ENCODE measurements at places on chromosomes 5 and 9.

DNA sequence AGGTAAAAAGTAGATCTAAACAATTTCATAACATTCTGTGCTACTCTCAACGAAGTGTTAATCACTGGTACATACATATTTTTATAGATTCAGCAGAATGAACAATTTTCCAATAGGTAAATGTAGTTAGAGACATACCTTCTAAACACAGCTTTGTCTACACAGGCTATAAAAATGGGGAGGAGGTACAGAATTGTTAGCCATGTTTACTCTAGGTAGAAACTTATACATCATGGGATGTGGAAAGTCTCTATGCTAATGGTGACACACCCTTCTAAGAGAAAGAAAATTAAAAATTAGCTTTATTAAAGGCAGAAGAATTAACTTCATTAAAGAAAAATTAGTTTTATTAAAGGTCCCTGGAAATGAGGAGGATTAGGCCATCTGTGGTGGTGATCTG lies 11.8 kb downstream of the C5orf63 start:
- H3K27me3 ChIP-seq = no peaks in the 10 kb centered on the region
- H3K4me1 ChIP-seq = no peaks in the 10 kb centered on the region
- H3K36me3 ChIP-seq = no peaks in the 10 kb centered on the region
- H3K27ac ChIP-seq = no peak overlapping the region
- no peak for DNase-seq
- no peak overlapping the region for H3K4me3 ChIP-seq

- H3K27ac ChIP-seq = no peak overlapping the region
- no peaks in the 10 kb centered on the region for H3K4me1 ChIP-seq
- no peak for DNase-seq
- H3K4me3 ChIP-seq = no peak overlapping the region
Measured at GRCh38 chr5:156534085-156534484, 207.1 kb downstream of the SGCD start.

GRCh38 chr5:73799401-73799972 lies 173.5 kb downstream of the ARHGEF28 start:
- H3K36me3 ChIP-seq = no peaks in the 10 kb centered on the region
- no peak for DNase-seq
- no peak overlapping the region for H3K27ac ChIP-seq
- peaks cover 21% of the 10 kb centered on the region for H3K4me1 ChIP-seq
- no peaks in the 10 kb centered on the region for H3K27me3 ChIP-seq

- DNase-seq = no peak
- no peaks in the 10 kb centered on the region for H3K36me3 ChIP-seq
- no peaks in the 10 kb centered on the region for H3K4me1 ChIP-seq
Measured at GRCh38 chr5:171673328-171673727, 112.3 kb upstream of the SMIM23 start.

DNA sequence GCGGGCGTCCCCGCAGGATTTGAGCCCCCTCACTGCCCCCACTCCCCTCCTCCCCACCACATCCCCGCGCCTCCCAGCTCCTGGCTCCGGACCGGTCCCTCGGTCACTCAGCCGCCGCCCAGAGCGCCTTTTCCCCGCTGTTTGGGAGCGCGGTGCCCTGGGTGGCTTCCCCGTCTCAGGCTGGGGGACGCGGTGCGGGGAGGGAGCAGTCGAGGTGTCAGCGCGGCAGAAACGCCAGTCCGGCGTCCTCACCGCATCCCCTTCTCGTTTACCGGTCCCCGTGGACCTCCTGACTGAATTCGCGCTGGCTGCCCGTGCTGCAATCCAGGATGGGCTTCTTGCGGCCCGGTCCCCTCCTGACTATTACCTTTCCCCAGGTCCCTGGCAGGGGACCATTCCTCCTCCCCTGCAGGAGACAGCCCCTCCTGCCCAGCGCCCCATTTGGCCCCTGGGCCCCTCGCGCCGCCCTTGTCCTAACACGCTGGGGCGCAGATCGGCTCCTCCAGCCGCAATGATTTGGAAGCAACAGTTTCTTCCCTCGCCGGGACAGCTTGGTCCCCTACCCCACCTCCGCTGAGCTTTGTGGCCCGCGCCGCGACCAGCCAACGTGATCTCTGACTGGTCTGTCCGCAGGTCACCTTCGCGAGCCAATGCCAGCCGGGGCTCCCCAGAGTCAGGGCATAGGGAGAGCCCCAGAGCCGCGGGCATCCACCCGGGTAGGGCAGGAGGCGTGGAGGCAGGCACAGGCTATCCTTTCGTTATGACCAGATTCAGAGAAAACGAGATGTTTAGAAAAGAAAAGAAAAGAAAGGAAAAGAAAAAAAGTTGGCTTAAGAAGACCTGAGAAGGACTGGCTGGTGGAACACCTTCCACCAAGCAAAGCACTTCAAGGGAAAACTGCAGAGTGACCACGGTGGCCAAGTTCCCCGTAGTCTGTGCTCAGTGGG lies 1.2 kb downstream of the ANKRD33B start:
- no peaks in the 10 kb centered on the region for H3K36me3 ChIP-seq
- peak; percentile 72 for DNase-seq
- H3K27ac ChIP-seq = peak overlapping the region; percentile 90
- peak overlapping the region; percentile 75 for H3K4me3 ChIP-seq

- H3K36me3 ChIP-seq = no peaks in the 10 kb centered on the region
- DNase-seq = no peak
- no peak overlapping the region for H3K27ac ChIP-seq
- peaks cover 33% of the 10 kb centered on the region for H3K4me1 ChIP-seq
- H3K27me3 ChIP-seq = no peaks in the 10 kb centered on the region
Measured at GRCh38 chr9:72440992-72441847, 76.2 kb upstream of the ZFAND5 start.

DNA sequence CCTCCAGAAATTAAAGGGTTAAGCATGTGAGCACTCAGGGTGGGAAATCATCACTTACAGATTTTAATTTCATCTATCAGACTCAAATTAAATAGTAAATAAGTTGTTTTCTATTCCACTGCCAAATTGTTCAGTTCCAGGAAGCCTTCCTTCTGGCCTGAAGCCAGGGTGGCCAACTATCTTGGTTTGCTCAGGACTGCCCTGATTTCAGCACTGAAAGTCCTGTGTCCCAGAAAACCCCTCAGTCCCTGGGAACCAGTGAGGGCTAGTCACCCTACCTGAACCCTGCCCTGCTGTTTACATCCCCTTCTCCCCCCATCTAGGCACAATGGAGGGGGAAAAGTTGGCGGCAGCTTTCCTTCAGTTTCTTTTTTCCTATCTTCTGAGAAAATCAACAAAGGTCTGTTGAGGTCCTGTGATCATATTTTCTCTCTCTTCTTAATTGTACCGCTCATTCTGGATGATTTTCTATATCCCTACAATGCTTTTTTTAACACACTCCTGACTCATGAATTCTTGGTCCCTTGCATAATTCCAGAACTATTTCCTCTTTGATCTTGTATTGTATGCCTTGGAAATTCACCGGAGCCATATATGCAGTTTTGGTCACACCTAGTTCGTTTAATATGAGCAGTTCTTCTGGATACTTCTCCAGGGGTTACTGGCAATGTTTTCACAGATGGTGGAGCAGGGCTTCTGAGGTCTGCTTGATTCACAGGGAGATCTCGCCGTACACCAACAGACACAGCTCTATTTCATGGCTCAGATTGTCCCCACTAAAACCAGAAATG lies 103.8 kb downstream of the MAP1B start:
- H3K36me3 ChIP-seq = no peaks in the 10 kb centered on the region
- H3K4me3 ChIP-seq = no peak overlapping the region
- peaks cover 22% of the 10 kb centered on the region for H3K4me1 ChIP-seq
- H3K27ac ChIP-seq = peak overlapping the region; percentile 80
- no peak for DNase-seq

DNA sequence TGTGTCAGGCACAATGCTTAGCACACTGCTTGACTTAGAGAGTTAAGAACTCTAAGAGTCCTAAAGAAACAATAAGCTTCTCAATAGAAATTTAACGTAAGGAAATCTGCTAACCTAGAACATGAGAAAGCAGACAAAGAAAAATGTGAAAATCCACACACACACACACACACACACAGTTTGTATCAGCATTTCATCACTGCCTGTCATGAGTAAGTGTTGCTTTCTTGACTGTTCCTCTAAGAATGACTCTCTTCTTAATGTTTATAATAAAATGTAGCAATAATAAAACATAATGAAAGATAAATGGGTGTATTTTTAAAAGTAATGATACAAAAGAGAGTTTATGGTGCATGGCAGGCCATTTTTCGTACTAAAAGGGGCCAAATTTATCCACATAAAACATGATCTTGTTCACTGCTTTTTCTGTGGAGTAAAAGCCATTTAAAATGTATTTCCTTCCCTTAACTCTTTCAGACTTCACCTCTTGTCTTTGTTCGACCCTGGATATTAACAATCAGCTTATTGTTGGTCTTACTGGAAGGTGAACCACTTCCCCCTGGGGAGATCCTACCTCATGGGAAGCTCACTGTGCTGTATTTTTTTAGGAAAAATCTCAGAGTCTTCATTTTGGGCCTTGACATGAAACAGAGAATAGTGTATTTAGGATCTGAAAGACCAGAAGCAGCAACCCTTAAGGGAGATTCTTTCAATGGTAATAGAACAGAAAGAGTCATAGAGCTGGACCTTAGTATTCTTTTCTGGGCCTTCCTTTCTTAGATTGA lies 107.3 kb upstream of the ANKRD55 start:
- H3K4me1 ChIP-seq = no peaks in the 10 kb centered on the region
- H3K27ac ChIP-seq = no peak overlapping the region
- DNase-seq = no peak
- H3K27me3 ChIP-seq = no peaks in the 10 kb centered on the region

- no peak overlapping the region for H3K4me3 ChIP-seq
- H3K4me1 ChIP-seq = peaks cover 17% of the 10 kb centered on the region
- DNase-seq = no peak
Measured at GRCh38 chr9:124218987-124219461, 38.7 kb upstream of the NEK6 start.

GRCh38 chr5:135328128-135328687 lies 70.8 kb downstream of the MACROH2A1 start:
- peaks cover 32% of the 10 kb centered on the region for H3K4me1 ChIP-seq
- no peaks in the 10 kb centered on the region for H3K27me3 ChIP-seq
- DNase-seq = no peak
- H3K36me3 ChIP-seq = no peaks in the 10 kb centered on the region
- no peak overlapping the region for H3K27ac ChIP-seq

DNA sequence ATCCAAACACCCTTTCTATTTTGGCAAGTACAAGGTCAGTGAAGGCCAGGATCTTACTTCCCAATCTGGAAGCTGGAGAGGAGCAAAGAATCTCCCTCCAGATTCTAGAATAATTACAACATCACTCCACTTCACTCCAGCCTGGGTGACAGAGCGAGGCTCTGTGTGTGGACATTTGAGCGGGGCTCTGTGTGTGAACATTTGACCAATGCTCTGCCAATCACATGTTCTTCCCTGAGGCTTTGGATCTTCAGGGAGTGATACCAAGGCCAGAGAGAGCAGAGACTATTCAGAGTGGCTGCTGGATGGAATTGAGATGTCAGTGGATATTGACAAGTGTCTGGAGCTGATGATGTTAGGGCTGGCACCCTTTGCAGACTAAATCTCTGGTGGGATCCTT lies 24.7 kb upstream of the ANKRD34B start:
- H3K36me3 ChIP-seq = no peaks in the 10 kb centered on the region
- H3K27ac ChIP-seq = no peak overlapping the region
- no peaks in the 10 kb centered on the region for H3K27me3 ChIP-seq

DNA sequence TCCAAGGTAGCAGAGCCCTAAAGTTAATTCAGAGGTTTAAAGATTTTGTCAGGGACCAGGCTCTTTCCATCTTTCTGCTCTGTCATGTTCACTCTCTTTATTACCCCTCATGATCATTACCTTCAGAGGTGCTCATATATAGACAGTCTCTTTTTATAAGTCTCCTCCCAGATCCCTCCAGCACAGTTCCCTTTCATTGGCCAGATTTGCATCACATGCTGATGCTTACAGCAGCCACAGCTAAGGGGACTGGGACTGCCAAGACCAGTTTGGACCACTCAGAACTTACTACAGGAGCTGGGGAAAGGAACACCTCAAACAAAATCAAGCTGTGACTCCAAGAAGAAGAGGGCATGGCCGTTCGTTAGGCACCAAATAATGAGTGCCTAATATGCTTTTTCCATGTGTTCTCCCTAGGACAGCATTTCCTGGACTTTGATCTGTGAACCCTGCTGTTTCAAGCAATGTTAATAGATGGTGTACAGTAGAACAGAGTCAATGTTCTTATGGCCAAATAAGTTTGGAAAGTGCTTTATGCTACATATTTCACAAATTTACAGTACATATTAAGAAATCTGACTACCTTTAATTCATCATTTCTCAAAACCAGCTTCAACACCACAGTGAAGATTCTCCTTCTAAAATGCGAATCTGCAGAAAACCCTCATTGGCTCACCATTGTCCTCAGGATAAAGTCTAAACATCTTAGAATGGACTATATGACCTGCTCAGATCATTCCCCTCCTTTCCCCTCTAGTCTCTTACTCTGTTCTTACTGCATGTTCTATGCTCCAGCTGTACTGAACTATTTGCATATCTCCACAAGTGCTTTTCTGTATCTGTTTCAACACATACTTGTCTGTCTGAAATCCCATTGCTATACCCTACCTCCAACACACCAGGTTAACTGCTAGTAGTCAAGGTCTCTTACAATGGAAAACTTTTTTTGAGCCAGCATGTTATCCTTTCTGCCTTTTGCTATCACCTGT lies 3.4 kb downstream of the C5orf58 start:
- DNase-seq = no peak
- no peaks in the 10 kb centered on the region for H3K4me1 ChIP-seq
- no peak overlapping the region for H3K4me3 ChIP-seq
- H3K36me3 ChIP-seq = no peaks in the 10 kb centered on the region
- H3K27ac ChIP-seq = no peak overlapping the region
- no peaks in the 10 kb centered on the region for H3K27me3 ChIP-seq

DNA sequence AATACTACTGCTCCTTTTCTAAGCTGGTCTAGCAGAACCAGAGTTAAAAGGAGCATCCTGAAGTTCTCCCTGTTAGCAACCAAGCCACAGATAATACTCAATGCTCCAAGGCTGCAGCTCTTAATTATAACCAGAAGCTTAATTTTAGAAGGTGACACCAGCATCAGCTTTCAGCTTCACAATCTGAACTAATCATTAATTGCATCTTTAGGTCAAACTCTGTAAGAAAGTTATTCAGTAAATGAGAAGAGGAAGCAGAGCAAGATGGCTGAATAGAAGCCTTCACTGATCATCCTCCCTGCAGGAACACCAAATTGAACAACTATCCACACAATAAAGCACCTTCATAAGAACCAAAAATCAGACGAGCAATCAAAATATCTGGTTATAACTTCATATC lies 38.5 kb downstream of the APBA1 start:
- H3K27ac ChIP-seq = no peak overlapping the region
- no peak for DNase-seq
- H3K4me1 ChIP-seq = peaks cover 7% of the 10 kb centered on the region
- no peak overlapping the region for H3K4me3 ChIP-seq
- no peaks in the 10 kb centered on the region for H3K27me3 ChIP-seq

DNA sequence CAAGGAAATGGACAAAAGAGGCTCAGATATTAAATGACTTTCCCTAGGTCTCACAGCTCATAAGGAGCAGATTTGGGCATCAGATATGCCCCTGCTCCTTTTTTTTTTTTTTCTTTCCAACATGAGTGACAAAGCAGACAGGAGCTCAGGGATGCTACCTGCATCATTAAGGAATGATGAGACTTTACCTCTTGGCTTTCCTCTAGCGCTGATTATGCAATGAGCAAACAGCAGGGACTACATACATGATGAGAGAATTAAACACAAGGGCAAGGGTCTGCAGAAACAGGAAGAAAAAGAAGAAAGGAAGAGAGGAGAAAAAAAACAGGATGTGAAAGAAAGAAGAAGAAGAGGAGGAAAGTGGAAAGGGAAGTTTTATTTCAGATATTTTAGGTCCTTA lies 179.9 kb downstream of the PPP2R2B start:
- no peaks in the 10 kb centered on the region for H3K36me3 ChIP-seq
- no peak overlapping the region for H3K27ac ChIP-seq
- no peak overlapping the region for H3K4me3 ChIP-seq

- no peaks in the 10 kb centered on the region for H3K36me3 ChIP-seq
- no peak for DNase-seq
- no peak overlapping the region for H3K4me3 ChIP-seq
- no peak overlapping the region for H3K27ac ChIP-seq
- H3K27me3 ChIP-seq = no peaks in the 10 kb centered on the region
- no peaks in the 10 kb centered on the region for H3K4me1 ChIP-seq
Measured at GRCh38 chr9:116941266-116941665, 254.2 kb downstream of the TRIM32 start.
